ENCODE measurements at places on chromosomes 6 and 20.
A peak's percentile ranks its signal among the peaks of the same experiment; 100 is the strongest.

- no peak for DNase-seq
Observed at GRCh38 chr6:105624021-105624420, 221.1 kb upstream of the PREP start.

GRCh38 chr6:161971043-161971442 lies 697.2 kb upstream of the AGPAT4 start:
- DNase-seq = no peak

DNA sequence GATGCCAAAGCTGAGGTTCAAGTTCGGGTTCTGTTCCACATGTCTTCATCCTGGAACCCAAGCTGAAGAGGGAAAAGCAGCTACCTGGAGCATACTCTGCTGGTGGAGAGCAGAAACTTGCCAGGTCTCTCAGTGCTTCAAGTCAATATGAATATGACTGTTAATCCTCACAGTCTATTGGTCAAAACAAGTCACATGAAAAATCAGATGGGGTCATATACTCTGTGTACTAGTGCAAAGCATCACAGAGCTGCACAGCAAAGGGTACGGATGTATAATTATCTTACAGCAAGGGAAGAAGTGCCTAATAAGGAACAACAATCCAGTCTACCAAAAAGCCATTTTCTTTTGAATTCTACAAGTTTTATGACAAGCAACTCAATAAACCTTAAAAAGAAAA lies 11.6 kb downstream of the NCOA7 start:
- DNase-seq = no peak

GRCh38 chr6:137761072-137761471 lies 106.0 kb upstream of the TNFAIP3 start:
- DNase-seq = no peak

DNA sequence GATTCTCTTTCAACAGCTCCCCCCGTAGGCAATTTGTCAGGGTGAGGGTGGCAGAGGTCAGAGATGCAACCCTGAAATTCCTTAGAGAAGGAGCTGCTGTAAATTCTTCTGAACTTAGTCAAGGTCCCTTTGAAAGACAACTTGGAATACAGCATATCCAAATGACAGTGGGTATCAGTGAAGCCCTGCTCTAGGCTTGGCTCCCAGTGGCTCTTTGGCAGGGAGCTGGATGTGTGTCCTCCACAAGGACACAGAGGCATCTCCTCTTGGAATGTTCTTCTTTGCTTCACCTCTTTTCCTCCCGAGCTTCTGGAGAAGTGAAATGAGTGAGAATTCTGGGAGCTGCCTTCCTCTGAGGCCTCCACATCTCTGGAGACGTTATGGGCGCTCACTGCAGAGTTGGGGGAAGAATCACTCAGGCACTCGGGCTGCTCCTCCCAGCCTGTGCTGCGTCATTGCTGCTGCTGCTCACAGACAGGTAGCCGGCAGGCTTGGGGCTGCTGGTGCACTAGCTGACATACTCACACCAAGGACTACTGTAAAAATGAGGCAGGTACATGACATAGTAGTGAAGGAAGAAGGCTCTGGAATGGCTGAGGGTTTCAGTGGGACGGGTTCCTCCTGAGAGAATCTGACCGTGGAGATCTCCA lies 34.1 kb downstream of the DYNLT1 start:
- no peak for DNase-seq

- no peak for DNase-seq
Observed at GRCh38 chr6:151436802-151437201, 15.1 kb downstream of the RMND1 start.

GRCh38 chr20:13991311-13991710 lies 897 bp upstream of the SEL1L2 start:
- DNase-seq = no peak

DNA sequence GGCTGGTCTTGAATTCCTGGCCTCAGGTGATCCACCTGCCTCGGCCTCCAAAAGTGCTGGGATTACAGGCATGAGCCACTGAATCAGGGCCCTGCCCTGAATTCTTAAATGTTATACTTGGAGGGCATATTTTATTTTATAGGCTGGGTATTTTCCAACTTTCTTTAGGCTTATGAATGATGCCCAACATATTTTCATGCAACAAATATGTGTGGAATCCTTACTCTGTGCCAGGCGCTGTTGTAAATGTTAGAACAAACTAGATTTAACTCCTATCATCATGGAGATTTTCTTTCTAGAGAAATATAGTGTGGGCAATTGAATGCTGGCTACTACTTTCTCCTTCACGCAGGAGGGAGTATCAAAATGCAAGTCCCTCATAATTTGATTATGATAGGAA lies 71.2 kb downstream of the SAMD5 start:
- no peak for DNase-seq

DNA sequence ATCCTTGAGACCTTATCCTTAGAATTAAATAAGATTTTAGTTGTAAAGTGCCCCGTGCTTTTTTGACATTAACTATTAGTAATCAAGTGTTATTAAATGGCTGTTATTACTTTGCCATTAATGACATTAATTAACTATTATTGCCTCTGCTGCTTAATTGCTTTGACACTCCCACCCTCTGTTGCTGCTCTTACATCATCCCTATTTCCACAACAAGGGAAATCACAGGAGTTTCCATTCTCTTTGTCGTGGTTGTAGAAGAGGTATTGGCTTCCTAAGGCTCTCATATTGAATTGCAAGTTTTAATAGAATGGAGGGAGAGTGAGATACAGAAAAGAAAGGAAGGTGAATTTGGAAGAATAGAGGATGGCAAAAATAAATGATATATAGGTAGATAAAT lies 545.8 kb downstream of the MMUT start:
- DNase-seq = no peak

DNA sequence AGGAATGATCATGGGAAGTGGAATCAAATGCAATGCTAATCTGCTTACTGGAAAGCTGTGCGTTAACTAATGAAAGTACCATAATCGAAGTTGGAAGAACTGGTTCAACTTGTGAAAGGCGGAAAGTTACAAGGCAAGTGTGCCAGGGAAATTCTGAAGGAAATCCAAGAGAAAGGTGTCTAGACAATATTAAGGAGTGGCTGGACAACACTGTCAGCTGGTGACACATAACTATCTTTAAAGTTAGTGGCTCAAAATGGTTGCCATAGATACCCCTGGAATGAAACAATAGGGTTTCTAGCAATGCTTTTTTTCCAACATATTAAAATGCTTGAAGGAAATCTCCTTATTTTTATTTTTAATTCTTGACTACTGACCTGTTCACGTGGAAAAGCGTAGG lies 90.4 kb downstream of the BMP2 start:
- no peak for DNase-seq

GRCh38 chr6:157867155-157867559 lies 44.1 kb downstream of the SNX9 start:
- no peak for DNase-seq

- DNase-seq = no peak
Observed at GRCh38 chr20:44302736-44303135, 8.3 kb downstream of the FITM2 start.

- no peak for DNase-seq
Observed at GRCh38 chr20:41784209-41784958, 166.2 kb upstream of the CHD6 start.

- peak; percentile 5 for DNase-seq
Observed at GRCh38 chr6:46734867-46735719, at the start of gene PLA2G7. PLA2G7 (minus strand) TSS chr6:46735375; CDS start chr6:46722891, 12,484 bp downstream.

DNA sequence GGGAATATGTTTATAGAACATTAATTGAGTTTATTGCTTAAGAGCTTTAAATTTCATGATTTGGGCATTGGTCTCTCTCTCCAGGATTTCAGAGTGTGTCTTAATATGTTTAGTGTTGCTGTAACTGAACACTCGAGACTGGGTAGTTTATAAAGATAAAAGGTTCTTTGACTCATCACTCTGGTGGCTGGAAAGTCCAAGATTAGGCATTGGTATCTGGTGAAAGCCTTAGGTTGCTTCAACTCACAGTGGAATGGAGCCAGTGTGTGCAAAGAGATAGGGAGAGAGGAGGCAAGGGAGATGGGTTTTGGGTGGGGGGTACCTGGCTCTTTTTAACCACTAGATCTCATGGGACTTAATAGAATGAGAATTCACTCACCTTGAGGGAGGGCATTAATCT lies 35.6 kb upstream of the DTNBP1 start:
- DNase-seq = no peak

- DNase-seq = no peak
Observed at GRCh38 chr6:138765896-138766655, 7.5 kb upstream of the CCDC28A start.

Data from GM12891 (cell line).